Hippocampal formation (tissue), 2 donors: ENCODE measurements at places on chromosomes 6 and 20.
A peak's percentile ranks its signal among the peaks of the same experiment; 100 is the strongest.

GRCh38 chr20:49483696-49484123 is 1.2 kb upstream of the KCNB1 start:
- no peak for DNase-seq

- no peak for DNase-seq
These were observed 378.7 kb downstream of the RNGTT start for GRCh38 chr6:88584581-88585275.

DNA sequence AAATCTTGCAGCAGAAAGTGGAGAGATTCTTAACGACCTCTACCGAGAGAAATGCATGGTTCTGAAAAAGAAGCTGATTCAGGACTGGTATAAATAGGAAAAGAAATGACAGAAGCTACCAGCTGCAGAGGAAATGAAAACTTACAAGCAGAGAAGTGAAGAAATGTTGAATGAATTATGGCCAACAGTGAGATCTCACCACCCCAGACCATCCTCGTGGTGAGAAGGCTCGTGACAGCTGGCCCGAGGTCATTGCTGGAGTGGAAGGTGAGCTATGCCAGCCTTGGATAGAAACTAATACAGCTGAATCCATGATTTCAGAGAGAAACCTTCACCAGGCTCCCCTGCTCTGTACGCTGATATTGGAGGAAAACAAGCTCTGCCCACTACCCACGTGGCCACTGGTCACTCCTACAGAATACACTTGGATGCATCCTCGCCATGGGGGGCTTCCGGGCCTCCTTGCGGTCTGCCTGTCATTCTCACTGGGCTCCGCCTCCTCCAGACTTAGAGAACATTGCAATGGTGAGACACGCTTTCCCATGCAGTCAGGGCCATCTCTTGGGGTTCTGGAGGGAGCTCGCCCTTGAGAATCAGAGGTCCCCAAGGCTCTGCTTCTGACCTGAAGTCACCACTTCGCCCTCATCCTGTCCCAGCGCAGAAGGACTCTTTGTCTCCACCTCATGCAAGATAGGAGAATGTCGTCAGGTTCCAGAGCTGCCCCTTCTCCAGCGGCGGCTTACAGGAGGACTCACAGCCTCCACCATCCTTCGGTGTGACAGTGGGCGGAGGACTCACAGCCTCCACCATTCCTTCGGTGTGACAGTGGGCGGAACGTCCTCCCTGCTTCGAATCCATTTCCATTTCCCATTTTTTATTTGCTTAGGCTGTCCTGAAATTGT is 10.6 kb upstream of the TUBB2B start:
- DNase-seq = no peak

DNA sequence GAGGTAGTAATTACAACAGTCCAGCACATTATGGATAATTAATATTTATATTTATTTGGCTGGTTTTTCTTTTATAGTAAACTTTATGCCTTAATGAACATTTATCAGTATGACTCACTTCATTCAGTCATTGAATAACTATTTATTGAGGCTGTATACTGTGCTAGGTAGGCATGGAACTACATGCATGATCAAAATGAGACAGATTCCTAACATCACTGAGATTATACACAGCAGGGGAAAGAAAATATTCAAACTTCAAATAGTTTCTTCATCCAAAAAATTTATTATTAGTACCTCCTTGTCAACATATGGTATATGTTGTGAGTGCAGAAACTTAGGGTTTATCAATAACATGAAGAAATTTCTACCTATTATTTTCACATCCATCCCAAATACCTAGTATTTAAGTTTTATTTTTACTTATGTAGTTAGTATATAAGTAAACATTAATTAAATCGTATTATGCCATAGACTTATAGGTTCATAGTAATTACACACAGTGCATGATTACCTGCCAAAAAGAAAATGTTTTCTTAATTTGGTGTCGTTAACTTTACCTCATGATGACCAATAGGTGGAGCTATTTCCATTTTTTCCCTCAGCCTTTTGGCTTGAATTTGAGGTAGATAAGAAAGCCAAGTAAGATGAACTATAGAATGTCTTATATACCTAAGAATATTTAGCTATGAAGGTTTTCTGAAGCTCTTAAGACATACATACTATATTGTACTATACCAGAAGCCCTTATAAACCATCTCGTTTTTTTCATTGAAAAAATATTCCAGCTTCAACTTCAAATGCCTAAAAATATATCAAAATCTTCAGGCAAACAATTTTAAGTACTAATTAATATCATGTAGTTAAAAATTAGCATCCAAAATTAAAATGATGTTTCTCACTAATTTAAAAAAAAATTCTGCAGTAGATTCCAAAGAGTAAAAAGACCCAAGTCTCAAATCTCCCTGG is 12.5 kb upstream of the TMEM30A start:
- peak; percentile 62 for DNase-seq

GRCh38 chr20:57753332-57754164 is 43.7 kb upstream of the PMEPA1 start:
- DNase-seq = no peak

DNA sequence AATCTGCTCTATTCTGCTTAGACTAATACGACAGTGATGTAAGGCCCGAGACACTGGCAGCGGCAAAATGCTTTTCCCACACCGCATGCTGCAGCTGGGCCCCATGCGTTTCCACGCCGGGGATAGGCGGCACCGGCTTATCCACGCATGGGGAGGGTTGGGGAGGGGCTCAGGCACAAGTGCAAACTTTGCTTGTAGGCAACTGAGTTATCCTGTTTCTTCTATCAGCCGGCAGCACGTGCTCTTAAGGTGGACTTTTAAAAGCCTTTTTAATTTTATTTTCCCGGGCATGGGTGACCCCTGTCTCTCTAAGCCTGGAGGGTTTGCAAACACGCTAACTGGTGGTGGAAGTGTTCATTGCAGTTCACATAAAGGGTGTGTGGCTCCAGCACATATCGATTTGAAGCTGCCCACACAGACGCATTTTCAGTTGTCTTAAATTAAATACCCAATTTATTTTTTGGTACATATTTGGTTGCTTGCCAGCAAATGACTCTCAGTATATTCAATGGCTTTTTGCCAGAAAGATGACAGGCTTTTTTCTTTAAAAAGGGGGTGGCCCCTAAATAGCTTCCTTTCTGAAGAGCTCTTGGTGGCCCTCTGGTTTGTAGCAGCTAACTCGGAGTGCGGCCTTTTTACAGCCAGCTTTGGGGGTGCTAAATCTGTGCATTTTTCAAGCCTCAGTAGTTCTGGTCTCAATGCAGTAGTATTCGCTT is 561.8 kb upstream of the AGPAT4 start:
- peak; percentile 24 for DNase-seq

- no peak for DNase-seq
These were observed 251.4 kb upstream of the MANEA start for GRCh38 chr6:95325916-95326315.

DNA sequence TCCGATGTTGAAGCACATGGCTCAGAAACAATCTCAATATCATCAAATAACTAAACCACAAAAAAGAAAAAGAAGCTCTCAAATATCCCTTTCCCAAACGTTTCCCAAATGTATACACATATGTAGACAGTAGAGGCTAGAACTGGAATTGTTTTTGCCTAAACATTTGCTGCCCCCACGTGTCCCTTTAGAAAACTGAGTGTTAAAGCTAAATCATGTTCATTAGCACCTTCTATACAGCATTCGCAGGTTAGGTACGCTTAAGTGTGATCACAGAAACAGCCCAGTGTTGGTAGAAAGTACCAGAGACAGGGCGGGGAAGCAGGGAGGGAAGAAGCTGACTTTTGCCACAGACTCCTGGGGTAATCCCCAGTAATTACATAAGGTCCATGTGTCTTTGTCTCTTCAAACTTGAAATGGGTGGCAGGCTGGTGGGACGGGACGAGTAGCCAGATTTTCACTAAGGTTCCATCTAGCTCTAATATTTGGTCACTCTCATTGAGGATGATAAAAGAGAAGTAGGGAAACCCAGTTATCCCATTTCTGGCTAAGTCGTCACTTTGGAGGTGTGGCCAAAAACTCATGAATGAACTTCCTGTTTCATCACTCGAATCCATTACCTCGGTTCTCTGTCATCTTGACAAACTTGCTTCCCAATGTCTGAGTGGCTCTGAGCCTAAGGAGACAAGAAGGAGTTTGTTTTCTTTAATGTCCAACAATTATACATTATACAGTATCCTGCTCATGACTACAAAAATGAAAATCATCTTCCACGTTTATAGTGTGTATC is 15.0 kb upstream of the TFAP2A start:
- peak; percentile 69 for DNase-seq

- no peak for DNase-seq
These were observed 203.9 kb upstream of the MARCKS start for GRCh38 chr6:113653275-113653674.

DNA sequence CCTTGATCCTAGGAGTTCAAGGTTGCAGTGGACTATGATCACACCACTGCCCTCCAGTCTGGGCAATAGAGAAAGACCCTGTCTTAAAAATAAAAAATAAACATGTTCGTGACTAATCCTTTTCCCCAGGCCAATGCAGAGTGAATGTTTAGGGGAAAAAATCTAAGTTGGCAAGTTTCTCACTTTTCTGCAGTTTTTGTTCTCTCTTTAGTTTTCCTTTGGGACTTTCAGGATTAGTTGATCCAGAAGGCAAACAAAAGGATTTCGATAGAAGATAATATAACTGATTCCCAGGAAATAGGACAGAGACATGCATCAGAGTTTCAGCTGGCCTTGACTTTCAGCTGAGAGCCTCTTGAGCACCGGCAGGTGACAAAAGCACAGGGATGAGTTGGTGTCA is 53.3 kb downstream of the SOD2 start:
- DNase-seq = no peak

DNA sequence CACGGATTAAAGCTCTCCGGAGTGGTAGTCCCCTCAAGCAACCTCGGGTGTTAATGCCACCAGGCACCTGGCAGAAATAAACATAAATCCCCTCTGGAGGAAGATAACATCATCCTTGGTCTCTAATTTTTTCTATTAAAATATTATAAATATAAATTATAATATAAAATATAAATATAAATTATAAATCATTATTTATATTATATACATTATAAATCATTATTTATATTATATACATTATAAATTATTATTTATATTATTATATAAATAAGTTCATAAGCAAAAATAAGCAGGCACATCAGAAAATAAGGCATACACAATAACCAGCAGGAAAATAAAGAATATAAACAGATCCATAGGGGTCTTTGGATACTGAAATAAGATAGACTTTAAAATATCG is 39.2 kb downstream of the GABRR2 start:
- no peak for DNase-seq

DNA sequence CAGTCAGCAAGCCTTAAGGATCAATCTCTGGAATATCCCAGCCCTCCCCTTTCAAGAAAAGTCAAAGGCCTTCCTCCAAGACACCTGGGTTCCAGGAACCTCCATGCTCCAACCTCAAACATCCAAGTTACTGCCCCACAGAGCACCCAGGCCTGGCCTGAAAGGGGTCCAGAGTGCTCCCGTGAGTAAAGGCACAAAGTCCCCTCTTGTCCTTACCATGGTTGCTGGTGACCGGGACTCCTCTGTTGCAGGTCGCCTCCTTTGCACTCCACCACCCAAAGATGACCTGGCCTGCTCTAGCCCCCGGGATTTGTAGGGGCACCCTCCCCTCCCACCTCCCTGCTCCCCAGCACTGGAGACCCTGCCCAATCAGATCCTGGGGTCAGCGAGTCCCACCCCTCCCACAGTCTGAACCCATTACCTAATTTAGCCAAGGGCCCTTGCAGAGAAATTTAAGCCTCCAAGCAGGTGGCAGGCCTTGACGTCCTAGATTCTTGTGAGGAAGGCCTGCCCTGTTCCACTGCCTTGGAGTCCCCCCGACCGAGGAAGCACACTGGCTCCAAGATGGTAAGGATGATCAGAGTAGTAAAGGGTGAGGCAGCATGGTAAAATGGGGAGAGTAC is at the start of gene TNNC2:
TSS of gene TNNC2 (minus strand) at position 283 of the 623 bp plus-strand sequence. CDS start at position 219, 64 bp downstream.
- no peak for DNase-seq

DNA sequence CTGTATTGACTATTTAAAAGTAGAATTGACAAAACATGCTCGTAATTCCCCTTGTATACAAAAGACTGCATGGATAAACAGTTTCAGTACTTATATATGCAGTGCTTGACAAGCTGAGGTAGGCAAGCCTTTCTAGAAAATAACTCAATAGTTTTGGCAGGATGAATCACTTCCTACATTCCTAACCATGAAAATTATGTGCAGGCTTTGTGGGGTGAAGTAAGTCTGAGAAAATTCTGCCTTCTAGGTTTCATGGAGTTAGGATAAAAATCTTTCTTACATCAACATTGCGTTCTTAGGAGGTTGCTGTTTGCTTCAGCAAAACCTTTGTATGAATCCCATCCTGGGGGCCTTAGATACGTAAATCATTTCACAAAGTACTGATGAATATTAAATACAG is 801.4 kb upstream of the EYS start:
- no peak for DNase-seq

- no peak for DNase-seq
These were observed 679 bp upstream of the RING1 start for GRCh38 chr6:33207552-33208090.

- DNase-seq = no peak
These were observed 8.5 kb downstream of the TRMT11 start for GRCh38 chr6:125994670-125995488.

- DNase-seq = peak; percentile 47
These were observed 76.8 kb downstream of the REV3L start for GRCh38 chr6:111406200-111406721.

- DNase-seq = no peak
These were observed 8.0 kb upstream of the SUMO4 start for GRCh38 chr6:149392093-149392492.

DNA sequence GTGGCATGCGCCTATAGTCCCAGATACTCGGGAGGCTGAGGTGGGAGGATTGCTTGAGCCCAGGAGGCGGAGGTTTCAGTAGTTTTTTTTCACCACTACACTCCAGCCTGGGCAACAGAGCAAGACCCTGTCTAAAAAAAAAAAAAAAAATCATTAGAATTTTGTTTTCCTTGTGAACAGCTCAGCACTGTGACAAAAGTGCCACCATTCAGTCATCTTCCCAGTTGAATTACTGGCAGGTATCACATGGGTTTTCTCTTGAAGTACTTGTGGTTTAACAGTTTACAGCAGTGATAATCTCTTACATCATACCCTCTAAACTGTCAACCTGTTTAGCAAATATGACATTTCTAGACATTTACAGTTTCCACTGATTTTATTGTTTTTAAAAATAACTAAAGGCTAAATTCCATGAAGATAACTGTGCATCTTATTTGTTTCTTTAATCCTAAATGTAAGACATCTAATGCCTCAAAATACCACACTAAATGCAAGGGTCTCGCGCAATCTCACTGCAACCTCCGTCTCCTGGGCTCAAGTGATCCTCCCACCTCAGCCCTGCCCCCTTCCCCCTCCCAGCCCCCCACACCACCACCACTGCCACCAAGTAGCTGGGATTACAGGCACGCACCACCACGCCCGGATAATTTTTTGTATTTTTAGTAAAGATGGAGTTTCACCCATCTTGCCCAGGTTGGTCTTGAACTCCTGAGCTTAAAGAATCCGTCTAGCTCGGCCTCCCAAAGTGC is 7.0 kb downstream of the TRPC4AP start:
- no peak for DNase-seq

DNA sequence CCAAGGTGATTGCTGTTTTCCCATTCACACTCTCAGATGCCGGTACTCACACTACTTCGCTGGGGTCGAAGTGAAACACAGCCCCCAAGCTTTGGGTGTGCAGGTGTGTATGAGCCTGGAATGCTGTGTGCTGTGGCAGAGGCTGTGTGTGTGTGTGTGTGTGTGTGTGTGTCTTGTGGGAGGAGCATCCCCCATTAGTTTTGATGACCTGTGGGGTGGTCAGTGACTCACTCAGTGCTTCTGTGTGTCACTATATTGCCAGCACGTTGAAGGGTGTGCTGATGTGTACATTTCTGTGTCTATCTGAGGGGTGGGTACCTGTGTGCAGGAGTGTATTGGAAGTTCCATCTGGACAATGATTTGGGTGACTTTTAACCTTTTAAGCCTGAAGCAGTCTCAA is 5.0 kb upstream of the SLC12A5 start:
- no peak for DNase-seq

GRCh38 chr6:124683507-124683906 is 278.7 kb upstream of the RNF217 start:
- no peak for DNase-seq
